ENCODE measurements at places on chromosomes 11 and 22. TPM values are rescaled to one million over a fixed set of nuclear protein-coding genes. Genes with fewer than 3 reads are reported as not detected.

LRRC10B gene
- total RNA-seq = 0.23 TPM

OR51B5 gene
- total RNA-seq = not detected

UBQLN3 gene
- total RNA-seq = not detected

BRMS1 gene
- 80.5 TPM for total RNA-seq
